ENCODE measurements at places on chromosomes 16 and 17. TPM values are rescaled to one million over a fixed set of nuclear protein-coding genes. Genes with fewer than 3 reads are reported as not detected.

The SLFN14 gene
- total RNA-seq, result not detected

The DNAAF8 gene
- total RNA-seq, result not detected

The C16orf46 gene
- not detected for total RNA-seq

The YBX2 gene
- 9.5 TPM for total RNA-seq

The SLC38A8 gene
- not detected for total RNA-seq

The CRYM gene
- not detected for total RNA-seq

The NAGPA gene
- total RNA-seq, result 7.1 TPM

DNA sequence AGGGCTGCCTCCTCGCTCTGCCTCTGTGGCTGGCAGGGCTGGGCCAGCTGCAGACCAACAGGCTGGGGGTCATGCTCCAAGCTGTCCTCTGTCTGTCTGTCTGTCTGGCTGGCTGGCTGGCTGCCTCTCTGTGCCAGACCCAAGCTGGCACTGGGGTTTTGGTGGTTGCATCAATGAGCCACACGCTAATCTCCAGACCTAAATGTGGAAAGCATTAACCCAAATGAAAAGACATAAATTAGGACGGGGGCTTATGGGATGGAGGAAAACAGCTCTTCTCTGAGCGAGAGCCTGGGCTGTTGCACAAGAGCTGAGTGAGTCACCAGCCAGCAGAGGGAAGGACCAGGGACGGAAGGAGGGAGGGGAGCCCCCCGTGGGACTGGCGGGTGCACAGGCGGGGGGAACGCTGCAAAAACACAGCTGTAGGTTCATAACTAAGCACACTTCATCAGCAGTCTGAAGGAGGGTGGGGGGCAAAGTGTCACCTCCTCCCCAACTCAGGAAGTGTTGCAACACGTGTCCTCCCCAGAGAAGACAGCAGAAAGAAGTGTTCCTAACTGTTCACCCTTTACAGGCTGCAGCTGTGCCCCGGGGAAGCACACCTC, 83.4 kb downstream of the GAS7 start:
- peaks cover 32% of the 10 kb centered on the region for H3K4me1 ChIP-seq
- peaks cover 14% of the 10 kb centered on the region for H3K27me3 ChIP-seq
- DNase-seq, result peak; percentile 54
- H3K4me3 ChIP-seq, result peak overlapping the region; percentile 75
- H3K27ac ChIP-seq, result peak overlapping the region; percentile 81

GRCh38 chr17:72691586-72691985, 400.9 kb downstream of the SLC39A11 start:
- H3K36me3 ChIP-seq, result no peaks in the 10 kb centered on the region
- no peak overlapping the region for H3K27ac ChIP-seq
- no peaks in the 10 kb centered on the region for H3K27me3 ChIP-seq
- no peak for DNase-seq
- H3K4me1 ChIP-seq, result no peaks in the 10 kb centered on the region

GRCh38 chr16:23213831-23214230, 31.3 kb downstream of the SCNN1G start:
- H3K4me1 ChIP-seq, result no peaks in the 10 kb centered on the region
- DNase-seq, result no peak
- H3K36me3 ChIP-seq, result no peaks in the 10 kb centered on the region
- peaks cover 14% of the 10 kb centered on the region for H3K27me3 ChIP-seq
- H3K4me3 ChIP-seq, result no peak overlapping the region

DNA sequence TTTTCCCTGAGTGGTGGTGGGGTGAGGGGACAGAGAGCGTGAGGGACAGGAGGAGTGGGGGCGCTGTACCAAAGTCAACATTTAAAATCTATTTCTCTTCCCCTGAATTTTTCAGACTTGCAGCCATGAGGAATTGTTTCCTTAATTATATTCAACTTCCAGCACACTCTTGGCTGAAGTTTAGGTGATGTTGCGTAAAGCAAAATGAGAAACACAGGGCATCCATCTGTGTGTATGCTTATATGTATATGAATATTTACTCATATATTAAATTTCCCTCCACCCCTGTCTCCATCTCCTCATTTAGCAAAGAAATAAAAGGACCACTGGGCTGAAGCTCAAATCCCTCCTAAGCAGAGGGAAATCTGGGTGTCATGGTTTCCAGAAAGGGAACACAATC, 218.1 kb downstream of the XYLT1 start:
- no peak overlapping the region for H3K4me3 ChIP-seq
- H3K27me3 ChIP-seq, result no peaks in the 10 kb centered on the region
- peaks cover 11% of the 10 kb centered on the region for H3K4me1 ChIP-seq
- no peaks in the 10 kb centered on the region for H3K36me3 ChIP-seq
- no peak for DNase-seq

DNA sequence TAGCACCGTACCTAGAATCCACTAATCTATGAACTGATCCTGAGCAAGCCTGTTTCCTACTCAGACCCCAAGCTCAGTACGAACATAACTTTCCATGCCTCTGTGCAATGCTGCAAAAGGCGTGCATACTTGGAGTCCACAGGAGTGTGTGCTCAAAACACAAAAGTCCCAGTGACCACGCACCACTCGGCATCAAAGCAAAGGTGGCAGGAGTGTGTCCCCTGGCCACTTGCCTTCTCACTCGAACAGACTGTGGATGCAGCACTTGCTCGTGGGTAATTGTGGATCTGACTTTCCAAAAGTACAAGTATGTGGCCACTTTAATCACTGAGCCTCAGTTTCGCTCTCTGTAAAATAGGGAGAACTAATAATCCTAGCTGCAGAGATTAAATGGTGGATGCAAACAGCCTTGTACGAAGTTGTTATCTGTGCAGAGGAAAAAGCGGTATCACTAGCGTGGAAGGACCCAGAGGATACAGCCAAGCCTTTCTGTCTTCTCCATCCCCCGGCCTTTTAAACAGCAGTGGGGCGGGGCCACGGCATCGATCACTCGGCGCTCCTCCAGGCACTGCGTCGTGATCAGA, 311 bp upstream of the KDM8 start:
- peak overlapping the region; percentile 95 for H3K4me3 ChIP-seq
- H3K36me3 ChIP-seq, result peaks cover 5% of the 10 kb centered on the region
- peak overlapping the region; percentile 99 for H3K27ac ChIP-seq
- DNase-seq, result peak; percentile 89
- no peaks in the 10 kb centered on the region for H3K27me3 ChIP-seq

- H3K4me3 ChIP-seq, result no peak overlapping the region
- peaks cover 12% of the 10 kb centered on the region for H3K4me1 ChIP-seq
- H3K36me3 ChIP-seq, result peaks cover 8% of the 10 kb centered on the region
- no peaks in the 10 kb centered on the region for H3K27me3 ChIP-seq
Measured at GRCh38 chr17:4326608-4327007, 39.9 kb downstream of the UBE2G1 start.

- no peaks in the 10 kb centered on the region for H3K4me1 ChIP-seq
- H3K4me3 ChIP-seq, result no peak overlapping the region
- no peaks in the 10 kb centered on the region for H3K36me3 ChIP-seq
- H3K27ac ChIP-seq, result no peak overlapping the region
Measured at GRCh38 chr16:82175627-82176026, 5.6 kb upstream of the MPHOSPH6 start.

GRCh38 chr17:2388020-2388682, 12.7 kb downstream of the MNT start:
- H3K4me1 ChIP-seq, result peaks cover 25% of the 10 kb centered on the region
- DNase-seq, result no peak
- no peak overlapping the region for H3K27ac ChIP-seq
- H3K27me3 ChIP-seq, result no peaks in the 10 kb centered on the region
- H3K36me3 ChIP-seq, result peaks cover 7% of the 10 kb centered on the region

DNA sequence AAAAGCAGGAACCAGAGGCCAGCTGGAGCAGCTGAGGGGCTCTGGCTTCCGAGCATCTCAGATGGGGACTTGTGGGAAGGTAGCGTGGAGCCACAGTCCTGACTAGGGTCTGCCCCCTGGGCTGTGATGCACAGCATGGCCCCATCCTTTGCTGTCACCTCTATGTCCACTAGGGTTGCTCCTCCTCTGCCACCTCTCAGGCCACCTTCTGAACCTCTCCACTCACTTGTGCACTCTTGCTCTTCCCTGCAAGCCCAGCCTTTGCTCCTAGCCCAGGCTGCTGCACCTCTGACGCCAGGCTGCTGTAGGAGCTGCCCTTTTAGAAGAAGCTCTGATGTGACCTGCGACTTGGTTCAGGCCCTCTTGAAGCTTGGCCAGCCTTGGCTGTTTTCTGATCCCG, 24.3 kb upstream of the SMPD3 start:
- no peaks in the 10 kb centered on the region for H3K36me3 ChIP-seq
- H3K4me3 ChIP-seq, result no peak overlapping the region
- H3K27me3 ChIP-seq, result no peaks in the 10 kb centered on the region
- H3K27ac ChIP-seq, result no peak overlapping the region
- DNase-seq, result no peak

DNA sequence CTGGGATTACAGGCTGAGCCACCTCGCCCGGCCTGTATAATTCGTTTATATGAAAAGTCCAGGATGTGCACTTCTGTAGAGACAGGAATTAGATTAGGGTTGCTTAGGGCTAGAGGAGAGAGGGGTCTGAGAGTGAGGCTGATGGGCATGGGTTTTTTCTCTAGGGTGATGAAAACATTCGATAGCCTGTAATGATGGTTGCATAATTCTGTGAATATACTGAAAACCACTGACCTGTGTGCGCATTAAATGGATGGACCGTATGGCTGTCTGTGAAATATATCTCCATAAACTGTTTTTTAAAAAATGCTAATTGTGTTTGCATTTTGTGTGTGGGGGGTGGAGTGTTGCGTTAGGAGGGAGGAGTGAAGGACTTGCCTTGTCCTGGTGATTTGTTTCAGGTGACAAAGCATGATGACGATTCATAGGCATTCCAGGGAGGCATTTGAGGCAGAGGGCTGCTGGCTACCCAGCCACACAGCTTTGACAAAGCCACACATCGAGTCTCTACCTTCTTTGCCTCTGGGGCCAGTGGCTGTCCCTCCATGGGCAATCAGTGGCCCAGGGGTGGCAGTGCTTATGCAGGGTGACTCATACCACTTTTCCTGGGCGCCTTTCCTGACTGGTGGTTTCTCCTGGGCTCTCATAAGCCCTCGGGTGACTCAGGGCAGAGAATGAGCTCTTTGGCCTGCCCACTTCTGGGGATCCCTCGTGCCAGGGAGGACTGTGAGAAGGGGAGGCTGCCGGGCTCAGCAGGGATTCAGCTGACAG, 148.5 kb upstream of the WSCD1 start:
- H3K4me3 ChIP-seq, result no peak overlapping the region
- no peak for DNase-seq
- H3K27ac ChIP-seq, result no peak overlapping the region
- H3K27me3 ChIP-seq, result no peaks in the 10 kb centered on the region

GRCh38 chr17:48023400-48024148, 14.0 kb downstream of the COPZ2 start:
- H3K4me1 ChIP-seq, result peaks cover 38% of the 10 kb centered on the region
- H3K27ac ChIP-seq, result no peak overlapping the region

DNA sequence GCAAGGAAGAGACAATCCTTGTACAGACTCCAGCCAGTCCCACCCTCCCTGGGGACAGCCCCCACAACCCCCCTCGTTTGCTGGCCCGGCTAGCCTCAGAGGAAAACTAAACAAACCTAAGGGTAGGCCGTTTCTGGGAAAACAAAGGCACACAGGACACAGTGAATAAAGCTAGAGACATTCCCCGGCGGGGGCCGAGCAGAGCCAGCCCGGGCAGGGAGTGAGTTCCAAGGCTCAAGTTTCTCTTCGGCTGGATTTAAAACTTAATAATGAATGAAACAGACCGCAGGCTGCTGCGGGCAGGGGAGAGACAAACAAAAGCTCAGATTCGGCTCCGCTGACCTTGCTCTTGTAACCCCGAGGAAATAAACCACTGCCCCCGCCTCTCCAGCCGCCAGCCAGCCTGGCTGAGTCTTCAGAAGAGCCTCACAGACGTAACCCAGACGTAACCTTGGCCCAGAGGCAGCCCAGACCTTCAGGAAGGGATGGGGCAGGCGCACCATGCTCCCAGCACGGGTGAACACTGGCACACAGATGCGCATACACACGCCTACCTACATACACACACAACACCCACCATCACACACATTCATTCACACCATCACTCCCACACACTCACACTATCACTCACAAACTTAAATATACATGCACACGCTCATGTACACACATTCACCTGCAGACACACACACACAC, 216.0 kb downstream of the ZNF423 start:
- DNase-seq, result no peak
- H3K36me3 ChIP-seq, result no peaks in the 10 kb centered on the region
- no peak overlapping the region for H3K4me3 ChIP-seq
- no peaks in the 10 kb centered on the region for H3K27me3 ChIP-seq

DNA sequence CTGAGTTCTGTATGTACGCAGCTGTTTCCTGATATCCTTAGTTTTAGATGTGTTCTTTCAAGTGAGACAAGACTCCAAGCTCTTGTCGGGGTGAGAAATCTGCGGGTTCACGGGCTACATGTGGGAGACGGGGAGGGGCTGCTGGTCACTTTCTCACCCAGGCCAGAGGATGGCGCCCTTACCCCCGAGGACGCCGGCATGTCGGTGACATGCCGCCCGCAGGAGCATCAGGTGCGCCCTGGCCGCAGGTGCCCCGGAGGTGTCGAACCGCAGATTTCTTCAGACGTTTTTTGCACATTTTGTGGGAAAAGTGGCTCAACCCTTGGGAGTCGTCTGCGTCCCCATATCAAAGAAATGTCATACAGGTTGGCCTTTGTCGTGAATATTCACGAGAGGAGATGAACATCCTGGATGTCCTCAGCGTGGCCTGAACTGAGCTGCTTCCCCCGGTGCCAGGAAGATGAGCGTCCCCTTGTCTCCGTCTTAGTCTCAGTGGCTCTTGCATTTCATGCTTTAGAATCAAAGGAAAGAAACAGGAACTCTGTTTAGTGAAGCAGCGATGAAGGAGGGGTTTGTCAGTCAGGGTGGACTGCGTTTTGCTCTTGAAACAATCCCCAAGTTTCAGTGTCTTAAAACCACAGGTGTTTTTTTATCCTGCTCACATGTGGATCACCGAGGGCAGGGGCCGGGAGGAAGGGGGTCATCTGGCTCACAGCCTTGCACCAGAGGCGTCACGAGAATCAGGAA, 75.4 kb upstream of the ZNF750 start:
- no peak for DNase-seq
- no peak overlapping the region for H3K4me3 ChIP-seq
- peak overlapping the region; percentile 57 for H3K27ac ChIP-seq
- no peaks in the 10 kb centered on the region for H3K27me3 ChIP-seq
- peaks cover 9% of the 10 kb centered on the region for H3K36me3 ChIP-seq
- H3K4me1 ChIP-seq, result peaks cover 8% of the 10 kb centered on the region

GRCh38 chr16:50403491-50403890, 34.7 kb upstream of the BRD7 start:
- no peak overlapping the region for H3K4me3 ChIP-seq
- no peak for DNase-seq
- no peaks in the 10 kb centered on the region for H3K36me3 ChIP-seq
- no peaks in the 10 kb centered on the region for H3K4me1 ChIP-seq
- no peaks in the 10 kb centered on the region for H3K27me3 ChIP-seq
- H3K27ac ChIP-seq, result no peak overlapping the region

GRCh38 chr17:28105501-28105900, 63.0 kb downstream of the NLK start:
- no peaks in the 10 kb centered on the region for H3K27me3 ChIP-seq
- H3K27ac ChIP-seq, result no peak overlapping the region
- DNase-seq, result no peak
- H3K4me3 ChIP-seq, result no peak overlapping the region
